ENCODE measurements at places on chromosomes 1 and 21.

GRCh38 chr1:12436345-12436658 is 181.7 kb downstream of the DHRS3 start:
- no peak for ATAC-seq

- ATAC-seq, result no peak
These were observed 103.0 kb downstream of the GREM2 start for GRCh38 chr1:240508950-240509349.

- no peak for ATAC-seq
These were observed 35.7 kb downstream of the TENT5C start for GRCh38 chr1:117641536-117641935.

- no peak for ATAC-seq
These were observed 7.8 kb upstream of the EXO1 start for GRCh38 chr1:241840164-241840563.

DNA sequence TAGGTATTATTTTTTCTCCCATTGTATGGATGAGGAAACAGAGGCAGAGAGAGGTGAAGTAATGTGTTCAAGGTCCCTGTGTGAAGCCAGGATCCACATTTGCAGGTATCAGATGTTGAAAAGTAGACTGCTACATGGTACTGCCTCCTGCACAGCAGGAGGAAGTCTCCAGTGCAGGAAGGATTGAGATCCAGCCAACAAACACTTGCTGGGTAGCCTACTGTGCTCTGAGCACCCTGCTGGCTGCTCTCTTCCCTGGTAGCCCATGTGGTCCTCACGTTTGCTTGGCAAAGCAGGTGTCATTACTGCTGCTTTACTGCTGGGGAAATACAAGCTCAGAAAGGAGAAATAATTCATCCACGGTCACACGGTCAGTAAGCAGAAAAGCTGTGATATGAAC is 21.3 kb upstream of the GRIK3 start:
- ATAC-seq, result no peak

DNA sequence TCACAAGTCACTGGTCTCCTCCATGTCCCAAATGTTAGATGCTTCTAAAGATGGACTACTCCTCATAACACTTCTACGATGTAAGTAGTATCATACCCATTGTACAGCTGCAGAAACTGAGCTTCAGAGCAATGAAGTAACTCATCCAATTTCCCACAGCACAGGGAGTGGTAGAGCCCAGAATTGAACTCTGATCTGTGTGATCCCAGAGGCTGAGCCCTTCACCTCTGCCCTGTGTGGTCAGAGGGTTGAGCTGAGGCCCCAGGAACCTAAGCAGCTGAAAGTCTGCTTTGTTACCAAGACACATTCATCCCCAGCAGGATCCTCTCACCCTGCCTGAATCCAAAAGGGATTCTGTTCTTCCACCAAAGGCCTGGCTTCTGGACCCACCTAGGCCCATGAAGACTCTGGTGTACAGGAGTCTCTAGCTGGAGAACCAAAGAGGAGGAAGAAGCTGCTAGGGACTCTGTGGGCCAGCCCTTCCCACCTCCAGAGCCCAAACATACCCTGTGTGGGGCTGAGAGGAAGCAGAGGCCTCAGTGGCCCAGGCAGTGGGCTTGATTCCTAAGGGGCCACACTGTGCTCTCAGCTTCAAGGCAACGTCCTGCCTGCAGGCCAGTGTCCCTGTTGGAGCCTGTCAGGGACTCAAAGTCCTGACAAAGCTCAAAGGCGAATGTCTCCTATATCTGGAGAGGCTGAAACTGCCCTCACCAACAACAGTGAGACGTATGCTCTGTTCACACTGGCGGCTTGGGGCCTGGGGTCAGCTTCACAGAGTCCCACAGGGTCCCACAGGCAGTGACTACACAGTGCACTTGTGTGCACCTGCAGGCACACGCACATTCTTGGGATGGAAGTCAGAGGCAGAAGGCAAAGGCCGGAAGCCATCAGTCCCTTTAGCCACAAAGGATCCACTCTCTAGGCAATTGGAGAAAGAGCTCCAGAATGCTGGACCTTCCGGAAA is 40.4 kb upstream of the SLC30A1 start:
- no peak for ATAC-seq

GRCh38 chr1:228274452-228275178 is 66.8 kb downstream of the OBSCN start:
- ATAC-seq, result no peak

DNA sequence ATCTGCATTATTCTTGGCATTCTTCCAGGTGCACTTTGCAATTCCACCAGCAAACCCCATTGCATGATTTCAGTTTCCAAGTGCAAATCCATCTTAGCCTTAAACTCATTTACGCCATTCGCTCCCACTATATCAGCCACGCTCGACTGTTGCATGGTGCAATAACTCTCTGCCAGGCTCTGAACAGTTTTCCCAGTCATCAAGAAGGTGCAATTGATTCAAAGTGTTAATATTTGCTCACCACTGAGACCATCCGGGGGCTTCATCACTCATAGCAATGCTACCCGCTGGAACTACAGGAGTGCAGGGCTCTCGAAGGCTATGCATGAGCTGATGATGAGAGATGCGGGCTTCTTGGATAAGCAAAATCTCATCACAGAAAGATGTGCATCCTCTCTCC is 488.2 kb downstream of the OMA1 start:
- ATAC-seq, result no peak

GRCh38 chr1:22829309-22829989 is 118.8 kb downstream of the EPHB2 start:
- no peak for ATAC-seq

DNA sequence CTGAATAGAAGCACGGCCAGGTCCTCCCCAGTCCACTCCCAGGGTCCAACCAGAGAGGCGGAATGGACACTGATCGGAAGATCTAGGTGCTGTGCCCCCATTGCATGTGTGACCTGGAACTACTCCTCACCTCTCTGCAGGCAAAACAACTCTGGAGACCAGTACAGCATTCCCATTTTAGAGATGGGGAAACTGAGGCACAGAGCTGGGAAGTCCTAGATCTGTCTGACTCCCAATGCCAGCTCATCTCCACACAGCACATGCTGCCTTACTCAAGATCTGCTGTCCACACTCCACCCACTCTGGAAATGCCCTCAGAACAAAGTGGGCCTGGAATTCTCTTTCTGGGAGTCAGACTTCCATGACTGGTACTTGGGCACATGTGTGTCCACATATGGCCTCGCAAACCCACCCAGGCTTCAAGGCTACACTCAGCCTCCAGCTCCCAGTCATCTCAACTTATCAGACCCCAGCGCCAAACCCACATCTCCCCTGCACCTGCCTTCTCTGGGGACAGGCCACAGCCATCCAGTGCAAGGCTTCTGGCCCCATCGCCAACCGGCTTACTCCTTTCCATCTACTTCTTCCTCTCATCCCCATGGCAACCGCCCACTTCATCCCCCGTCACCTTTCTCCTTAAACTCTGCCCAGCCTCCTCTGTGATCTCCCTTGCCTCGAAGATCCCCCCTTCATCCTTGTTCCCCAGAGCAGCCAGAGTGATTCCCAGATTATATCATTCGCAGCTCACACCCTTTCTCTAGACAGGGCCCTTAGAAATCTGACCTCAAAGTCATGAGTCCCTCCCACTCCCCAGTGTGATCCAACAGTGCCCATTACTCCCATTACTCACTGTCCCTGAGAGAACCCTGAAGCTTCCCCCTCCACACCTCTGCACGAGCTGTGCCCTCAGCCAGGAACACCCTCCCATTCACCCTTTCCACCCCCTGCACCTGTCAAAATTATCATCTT is 2.7 kb downstream of the COL8A2 start:
- ATAC-seq, result no peak

- peak; percentile 82 for ATAC-seq
These were observed 17.1 kb upstream of the TMEM9 start for GRCh38 chr1:201171063-201172036.

DNA sequence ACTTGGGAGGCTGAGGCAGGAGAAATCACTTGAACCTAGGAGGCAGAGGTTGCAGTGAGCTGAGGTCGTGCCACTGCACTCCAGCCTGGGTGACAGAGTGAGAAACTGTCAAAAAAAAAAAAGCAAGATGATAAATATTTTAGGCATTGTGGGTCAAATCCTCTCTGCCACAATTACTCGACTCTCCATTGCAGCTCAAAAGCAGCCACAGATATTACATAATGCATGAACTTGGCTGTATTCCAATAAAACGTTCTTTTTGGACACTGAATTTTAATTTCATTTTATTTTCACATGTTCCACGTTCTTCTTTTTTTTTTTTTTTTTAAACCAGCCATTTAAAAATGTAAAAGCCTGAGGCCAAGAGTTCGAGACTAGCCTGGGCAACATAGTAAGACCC is 69.4 kb downstream of the TCP10L start:
- peak; percentile 15 for ATAC-seq

DNA sequence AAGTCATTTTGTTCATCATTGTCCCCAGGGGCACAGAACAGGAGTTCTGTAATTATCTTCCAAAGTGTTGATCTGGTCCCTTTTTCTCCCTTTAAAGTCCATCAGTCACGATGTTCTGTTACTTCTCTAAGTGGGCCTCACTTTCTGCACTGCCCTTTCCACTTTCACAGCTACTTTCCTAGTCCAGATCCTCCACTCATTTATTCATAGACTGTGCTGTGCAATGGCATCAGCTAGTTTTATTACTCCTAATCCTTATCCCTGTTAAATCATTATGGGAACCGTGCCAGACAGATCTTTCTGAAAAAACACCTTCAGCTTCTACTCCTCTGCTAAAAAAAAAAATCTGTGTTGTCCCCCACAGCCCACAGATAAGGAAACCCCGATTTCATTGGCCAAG is 64.0 kb upstream of the BCL10 start:
- ATAC-seq, result no peak

DNA sequence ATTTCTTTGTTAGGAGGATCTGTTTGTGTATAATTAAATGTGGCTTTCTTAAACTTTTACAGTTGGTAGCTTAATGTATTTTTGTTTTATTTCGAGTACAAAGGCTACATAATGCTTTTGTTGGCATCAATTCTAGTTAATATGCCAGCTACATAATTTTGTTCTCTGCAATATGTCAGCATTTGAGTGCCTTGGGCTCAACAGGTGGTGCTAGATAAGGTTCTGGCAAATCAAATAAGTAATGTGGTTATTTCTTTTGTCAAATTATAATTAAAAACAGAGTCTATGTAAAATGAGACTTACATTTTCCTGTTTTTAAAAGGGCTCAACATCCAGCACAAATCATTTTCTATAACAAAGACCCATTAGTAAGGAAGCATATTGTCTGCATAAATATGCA is 410.6 kb upstream of the NR5A2 start:
- ATAC-seq, result no peak

GRCh38 chr1:204280099-204280961 is 66.5 kb upstream of the GOLT1A start:
- no peak for ATAC-seq

- ATAC-seq, result peak; percentile 52
These were observed 52.7 kb upstream of the ATP5PO start for GRCh38 chr21:33968080-33968994.
